ENCODE measurements at places on chromosomes 1 and 21.

- DNase-seq = no peak
These were observed 600.3 kb downstream of the MATN1 start for GRCh38 chr1:30123036-30123435.

GRCh38 chr1:203996126-203996525 lies 76.8 kb upstream of the SOX13 start:
- DNase-seq = peak; percentile 95

DNA sequence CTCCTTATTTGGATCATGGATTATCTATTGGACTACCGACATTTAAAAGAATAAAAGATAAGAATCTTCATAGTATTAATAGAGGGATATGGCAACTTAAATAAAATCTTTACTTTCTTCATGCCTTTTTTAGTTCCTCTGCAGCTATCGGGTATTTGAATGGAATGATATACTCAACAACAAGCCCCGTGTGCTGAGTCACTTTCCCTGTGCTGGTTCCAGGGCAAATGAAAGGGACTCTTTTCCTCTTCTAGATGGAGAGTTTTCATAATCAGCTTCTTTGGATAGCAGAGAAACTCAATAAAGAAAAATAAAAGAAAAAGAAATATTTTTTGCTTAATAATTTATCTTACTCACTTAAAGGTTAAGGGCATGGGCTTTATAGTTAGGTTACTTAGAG lies 213.7 kb downstream of the LRRC40 start:
- no peak for DNase-seq

DNA sequence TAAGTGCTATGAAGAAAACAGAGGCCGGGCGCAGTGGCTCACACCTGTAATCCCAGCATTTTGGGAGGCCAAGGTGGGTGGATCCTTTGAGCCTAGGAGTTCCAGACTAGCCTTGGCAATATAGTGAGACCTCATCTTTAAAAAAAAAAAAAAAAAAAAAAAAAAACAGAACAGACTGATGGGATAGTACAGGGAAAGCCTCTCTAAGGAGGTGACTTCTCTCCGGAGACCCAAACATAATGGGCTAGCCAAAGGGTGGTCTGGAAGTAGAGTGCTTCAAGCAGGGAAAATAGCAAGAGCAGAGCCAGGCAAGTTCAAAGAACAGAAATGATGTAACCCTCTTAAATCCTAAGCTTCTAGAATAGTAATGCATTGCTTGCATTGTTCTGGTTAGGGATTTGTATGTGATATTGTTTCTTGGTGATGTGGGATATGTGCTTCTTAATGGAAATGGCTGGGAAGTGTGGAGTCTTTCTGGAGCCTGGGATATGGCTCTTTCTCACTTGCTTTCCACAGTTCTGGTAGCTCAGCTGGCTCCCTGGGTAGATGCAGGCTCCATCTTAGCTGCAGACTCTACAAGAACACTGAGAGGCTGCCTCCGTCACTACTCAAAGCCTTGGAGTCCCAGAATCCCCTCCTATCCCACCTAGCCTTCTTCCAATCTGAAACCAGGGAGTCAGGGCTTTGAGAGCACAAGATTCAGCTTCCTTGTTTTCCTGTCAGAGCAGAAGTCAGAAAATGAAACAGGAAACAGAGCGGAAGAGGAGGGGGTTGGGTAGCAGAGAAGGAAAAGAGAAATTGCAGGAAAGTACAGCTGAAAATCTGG lies 1.9 kb upstream of the PIGV start:
- peak; percentile 22 for DNase-seq

All from ELF-1 (cell line).